Upper lobe of right lung (tissue), 1 donor: ENCODE measurements at places on chromosomes 7 and 10.

DNA sequence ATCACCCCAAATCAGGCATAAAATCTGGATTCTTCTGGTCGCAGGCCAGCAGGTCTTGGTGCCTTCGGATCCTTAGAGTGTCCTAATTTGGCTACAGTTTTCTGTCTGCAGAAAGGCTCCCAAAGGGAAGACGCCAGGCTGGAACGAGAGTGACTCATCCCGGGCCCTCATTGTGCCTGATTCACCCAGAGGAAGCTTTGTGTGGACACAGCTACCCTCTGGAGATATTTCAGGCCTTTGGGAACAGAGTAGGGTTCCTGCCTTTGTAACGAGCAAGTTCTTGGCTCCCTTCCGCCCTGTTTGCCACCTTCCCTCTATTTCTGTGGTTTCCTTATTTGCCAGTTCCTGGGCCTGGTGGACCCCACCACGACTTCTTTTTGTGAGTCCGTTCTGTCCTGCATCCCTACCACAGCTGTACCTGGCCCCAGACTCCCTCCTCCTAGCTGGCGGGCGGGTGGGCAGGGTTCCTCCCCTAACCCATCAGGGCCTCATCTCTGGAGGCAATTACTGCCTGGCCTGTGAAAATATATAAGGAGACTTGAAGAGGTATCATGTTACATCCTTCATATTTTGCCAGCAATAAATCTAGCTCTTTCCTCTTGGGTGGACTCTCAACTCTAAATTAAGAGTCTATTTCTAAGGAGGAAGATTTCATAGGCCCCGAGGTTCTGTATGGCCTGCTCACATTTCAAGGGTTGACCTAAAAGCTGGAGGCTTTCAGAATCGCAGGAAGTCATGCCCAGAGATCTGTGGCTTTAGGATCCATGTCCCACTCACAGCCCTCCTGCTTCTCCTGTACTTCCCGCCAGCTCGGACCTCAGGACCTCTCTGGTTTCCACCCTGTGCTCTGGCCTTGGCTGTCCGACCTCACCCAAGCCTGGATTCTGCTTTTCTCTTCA, 219.2 kb upstream of the ZNF32 start:
- no peak for DNase-seq

DNA sequence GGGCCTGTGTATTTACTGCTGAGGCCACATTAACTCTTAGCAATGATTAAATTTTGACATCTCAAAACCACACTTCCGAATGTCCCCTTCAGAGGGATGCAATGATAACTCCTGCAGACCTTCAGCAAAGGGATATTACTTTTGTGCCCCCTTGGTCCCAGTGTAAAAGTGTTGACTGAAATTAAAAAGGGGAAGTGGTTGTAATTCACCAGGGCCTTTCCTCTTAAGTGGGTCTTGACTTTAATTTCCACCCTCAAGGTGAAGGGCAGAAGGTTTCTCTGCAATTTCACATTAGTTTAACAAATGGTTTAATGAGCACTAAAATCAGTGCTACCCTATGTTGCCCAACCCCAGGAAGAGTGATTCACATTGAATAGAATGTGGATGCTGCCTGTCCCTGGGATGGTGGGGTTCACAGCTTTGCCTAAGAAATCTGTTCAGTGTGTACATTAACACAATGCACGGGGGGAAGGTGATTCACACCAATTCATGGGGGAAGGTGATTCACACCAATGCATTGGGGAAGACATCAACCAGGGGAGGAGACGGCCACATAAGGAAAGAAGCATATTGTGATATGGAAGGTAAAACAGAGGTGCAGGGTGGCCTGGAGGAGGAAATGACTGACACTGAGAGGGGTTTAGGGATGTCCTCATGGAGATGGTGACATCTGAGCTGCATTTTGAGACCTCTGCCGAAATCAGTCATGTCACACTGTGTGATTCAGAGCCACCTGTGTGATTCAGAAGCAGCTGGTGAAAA, 19.4 kb upstream of the TNS3 start:
- no peak for DNase-seq

DNA sequence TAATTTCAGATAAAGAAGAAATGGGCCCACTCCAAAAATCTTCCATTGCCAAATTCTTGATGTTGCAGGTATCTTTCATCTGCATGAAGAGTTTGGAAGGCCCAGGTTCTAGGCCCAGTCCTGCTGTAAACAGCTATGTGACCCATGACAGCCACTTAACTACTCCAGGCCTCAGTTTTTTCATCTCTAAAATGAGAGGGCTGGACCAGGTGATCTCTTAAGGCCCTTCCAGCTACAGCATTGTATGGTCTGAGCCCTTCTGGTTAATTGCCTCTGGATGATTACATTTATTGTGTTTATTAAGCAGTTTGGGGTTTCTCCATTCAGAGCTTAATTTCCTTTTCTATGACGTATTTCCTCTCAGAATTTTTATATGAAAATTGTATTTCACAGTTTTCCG, 190.8 kb upstream of the KMT2E start:
- DNase-seq: no peak

DNA sequence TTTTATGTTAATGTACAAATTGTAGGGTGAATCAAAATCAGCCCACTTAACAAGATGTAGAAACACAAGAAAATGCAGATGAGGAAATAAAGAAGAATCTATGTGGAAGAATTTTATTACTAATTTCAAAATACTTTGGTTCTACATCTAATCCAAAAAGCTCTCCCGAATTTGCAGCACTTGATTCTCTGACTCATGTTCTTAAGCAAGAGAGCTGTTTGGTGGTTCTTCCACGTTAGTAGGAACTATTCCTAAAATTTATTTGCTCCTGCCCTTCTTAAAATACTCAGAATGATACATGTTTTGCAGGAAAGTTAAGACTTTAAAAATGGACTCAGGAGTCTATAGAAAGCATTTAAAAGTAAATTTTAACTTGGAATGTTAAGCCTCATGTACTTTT, 91.8 kb downstream of the ZMYND11 start:
- DNase-seq: no peak

DNA sequence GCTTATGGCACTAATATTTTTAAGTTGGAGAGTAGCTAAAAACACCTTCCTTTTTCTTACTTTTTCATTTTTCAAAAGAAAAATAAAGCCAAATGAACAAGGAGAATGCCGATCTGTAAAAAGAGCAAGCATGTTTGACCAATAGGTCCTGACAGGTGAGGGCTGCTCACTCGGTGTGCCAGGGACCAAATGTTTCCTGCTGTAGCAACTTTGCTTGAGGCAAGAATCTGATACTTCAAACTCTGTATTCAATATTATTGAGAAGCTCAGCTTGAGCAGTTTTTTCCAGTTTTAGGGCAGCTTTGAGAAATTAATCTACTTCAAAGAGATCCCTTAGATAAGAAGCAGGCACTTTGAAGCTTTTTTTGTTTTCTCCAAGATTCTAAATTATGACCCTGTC, 298.1 kb downstream of the BICC1 start:
- DNase-seq: no peak

- no peak for DNase-seq
Observed at GRCh38 chr7:144408121-144408520, 4.6 kb upstream of the NOBOX start.

DNA sequence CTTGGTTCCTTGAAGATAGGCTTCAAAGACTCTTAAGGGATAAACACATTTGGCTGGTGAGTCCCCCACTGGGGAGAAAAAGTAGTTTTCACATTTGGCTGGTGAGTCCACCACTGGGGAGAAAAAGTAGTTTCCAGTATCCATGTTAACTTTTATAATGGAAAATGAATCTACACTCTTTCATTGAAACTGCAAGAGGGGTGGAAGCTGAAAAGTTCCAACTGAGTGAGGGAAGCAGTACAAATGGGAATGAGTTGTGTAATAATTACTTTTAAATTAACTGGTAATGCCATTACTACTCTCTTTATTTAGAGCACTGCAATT, 153.9 kb downstream of the MLLT10 start:
- DNase-seq: no peak

GRCh38 chr7:27145165-27145913, 1.9 kb upstream of the HOXA5 start:
- DNase-seq: no peak

GRCh38 chr10:30493609-30494530, 59.9 kb downstream of the MAP3K8 start:
- peak; percentile 73 for DNase-seq

DNA sequence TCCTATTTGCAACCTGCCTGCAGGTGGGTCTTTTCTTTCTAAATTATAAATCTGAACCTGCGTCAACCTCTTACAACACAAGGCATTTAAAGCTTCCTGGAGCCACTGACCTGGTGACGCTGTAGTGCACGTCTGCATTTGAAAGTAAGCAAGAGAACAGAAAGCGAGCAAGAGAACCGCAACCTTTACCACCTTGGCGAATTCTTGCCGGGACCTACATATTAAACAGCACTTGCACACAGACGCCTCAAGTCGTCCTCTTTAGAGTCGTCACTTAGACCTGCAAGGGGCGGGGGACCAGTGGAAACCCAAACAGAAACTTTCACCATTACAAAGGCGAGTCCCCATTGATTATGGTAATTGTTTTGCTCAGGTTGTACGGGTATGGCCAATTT, 9.5 kb downstream of the GLI3 start:
- DNase-seq: no peak

- DNase-seq: no peak
Observed at GRCh38 chr7:40584667-40585433, 450.0 kb downstream of the SUGCT start.

DNA sequence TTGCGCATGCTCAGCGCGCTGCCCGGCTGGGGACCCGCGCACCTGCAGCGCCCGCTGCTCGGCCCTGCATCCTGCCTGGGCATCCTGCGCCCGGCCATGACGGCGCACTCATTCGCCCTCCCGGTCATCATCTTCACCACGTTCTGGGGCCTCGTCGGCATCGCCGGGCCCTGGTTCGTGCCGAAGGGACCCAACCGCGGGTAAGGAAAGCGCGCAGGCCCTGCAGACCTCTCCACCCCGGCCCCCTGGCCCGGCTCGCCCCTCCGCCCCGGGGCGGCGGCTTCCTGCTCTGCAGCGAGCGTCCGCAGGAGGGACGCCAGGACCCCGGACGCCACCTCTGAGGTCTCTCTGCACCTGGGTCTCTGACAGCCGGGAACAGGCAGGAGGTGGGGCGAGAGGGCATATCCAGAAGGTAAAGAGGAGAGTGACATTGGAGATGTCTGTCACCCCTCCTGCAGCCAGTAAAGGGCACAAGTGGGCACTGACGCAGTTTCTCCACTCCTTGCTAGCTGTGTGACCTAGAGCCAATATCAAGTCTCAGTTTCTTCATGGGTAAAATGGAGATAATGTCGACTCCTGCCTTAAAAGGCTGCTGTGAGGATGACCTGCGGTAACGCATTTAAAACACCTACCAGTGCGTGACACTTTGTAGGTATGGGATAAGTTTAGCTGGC, 338 bp downstream of the ATP6V0E2 start:
- peak; percentile 63 for DNase-seq

DNA sequence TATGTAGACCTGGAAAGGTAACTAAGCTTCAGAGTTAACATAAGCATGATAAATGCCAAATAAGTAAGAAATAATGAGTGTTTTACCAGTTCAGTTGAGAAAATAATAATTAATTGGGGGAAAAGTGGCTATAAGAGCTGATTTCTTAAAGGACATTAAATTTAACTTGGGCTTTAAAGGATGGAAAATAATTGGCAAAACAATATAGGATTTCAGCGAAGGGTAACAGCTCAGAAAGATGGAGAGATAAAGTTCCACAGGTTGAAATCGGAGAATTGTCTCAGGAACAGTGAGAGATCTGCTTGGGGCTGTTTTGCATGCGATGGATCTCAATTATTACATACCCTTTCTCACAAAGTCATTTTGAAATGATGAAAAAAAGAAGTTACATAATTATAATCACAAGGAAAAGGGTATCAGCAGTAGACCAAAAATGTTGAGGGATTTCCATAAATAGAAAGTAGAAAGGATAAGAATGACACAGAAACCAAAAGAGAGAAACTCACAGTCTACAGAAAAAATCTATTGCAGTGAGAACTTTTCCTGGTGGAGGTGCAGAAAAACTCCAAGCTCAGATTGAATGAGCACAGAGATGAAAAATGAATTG, 40.1 kb upstream of the ITGB8 start:
- no peak for DNase-seq

DNA sequence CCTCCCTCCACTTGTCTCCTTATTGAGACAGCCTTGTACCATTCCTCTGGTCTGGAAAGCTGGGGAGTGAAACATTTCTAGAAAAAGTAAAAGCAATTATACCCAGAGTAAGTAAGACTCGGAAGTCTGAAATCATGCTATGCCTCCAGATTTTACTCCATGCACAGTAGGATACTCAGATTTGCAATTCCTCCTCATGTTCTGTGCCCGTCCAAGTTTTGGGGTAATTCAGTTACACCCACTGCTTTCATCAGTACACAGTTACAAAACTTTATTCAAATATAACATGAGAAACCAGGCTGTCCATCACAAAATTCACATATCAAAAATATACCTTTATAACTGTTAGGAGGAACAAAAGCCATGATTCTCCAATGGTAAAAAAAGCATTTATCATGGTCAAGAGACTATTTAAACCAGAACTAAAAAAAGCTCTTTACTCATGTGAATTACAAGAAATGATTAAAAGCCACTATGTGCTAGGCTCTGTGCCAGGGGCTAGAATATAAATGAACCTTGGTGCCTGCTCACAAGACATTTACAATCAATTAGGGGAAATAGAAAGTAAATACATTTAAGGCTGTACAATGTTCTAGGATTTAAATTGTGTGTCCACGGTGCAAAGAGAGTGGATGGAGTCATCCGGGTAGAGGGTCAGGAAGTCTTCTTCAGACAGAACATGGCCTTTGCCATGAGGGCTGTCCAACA, 320.2 kb downstream of the ELMO1 start:
- no peak for DNase-seq

- no peak for DNase-seq
Observed at GRCh38 chr7:157722137-157723060, 385.6 kb downstream of the DNAJB6 start.

GRCh38 chr7:148623586-148624282, 33.2 kb downstream of the C7orf33 start:
- DNase-seq: no peak

DNA sequence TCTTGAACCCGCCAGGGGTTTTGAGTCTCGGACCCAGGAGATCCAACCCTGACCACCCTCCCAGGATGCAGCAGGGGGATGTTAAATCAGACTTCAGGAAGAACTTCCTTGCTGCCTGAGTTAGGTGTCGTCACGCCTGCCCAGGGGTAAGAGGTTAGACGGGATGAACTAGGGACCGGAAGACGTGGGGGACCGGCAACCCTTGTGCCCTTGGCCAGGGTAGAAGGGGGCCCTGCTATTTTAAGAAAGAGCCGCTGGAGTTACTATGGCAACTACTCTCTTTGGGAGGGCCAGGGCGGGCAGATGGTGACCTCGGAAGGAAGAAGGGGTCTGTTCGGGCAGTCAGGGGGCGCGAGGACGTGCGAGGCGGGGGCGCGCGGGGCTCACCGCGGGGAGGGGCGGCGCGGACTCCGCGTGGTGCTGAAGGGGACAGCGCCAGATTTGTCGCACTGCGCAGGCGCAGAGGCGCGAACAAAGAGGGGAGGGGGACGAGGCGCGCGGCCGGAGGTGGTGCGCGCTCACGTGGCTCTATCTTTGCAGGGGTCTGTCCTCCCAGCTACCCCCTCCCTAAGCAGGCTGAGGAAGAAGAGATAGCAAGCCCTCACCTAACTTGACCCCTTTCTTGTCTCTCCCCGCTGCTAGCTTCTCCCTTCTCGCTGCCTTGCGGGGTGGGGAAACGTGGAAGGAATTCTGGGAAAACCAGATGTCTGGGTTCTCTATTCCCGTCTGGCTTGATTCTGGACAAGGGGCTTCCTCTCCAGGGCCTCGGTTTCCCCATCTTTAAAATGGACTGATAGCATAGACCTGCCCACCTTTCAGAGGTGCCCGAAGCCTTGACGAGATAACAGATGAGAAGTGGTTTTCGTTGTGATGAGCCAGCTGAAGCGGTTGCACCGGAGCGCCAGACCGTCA, 940 bp upstream of the PSD start:
- no peak for DNase-seq

GRCh38 chr10:27663621-27664020, 82.0 kb downstream of the MKX start:
- DNase-seq: no peak
